H7 (cell line): ENCODE measurements at places on chromosomes 6 and 20.

DNA sequence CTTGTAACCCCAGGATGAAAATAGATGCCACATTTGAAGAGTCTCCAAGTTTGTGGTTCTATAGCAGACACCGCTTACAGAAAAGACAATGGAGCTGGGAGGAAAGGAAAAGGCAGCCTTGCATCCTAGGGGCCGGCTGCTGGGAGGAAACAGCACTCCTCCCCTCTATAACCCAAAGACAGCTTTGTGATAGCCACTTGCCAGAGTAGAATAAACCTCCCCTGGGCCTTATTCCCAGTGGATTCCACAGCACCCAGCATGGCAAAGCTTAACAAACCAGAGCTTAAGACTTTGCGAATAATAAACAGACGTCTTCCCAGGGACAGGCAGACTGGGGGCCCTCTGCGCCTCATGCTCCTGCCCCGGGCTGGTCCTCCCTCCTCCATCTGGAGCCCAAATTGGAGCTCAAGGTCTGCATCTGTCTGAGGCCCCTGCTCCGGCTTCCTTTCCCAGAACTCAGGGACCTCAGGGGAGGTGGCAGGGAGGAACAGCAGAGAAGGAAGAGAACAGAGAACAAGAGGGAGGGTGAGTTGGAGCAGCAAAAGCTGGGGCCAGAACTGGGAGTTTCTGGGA lies 8.8 kb upstream of the TAF8 start:
- no peak for DNase-seq

DNA sequence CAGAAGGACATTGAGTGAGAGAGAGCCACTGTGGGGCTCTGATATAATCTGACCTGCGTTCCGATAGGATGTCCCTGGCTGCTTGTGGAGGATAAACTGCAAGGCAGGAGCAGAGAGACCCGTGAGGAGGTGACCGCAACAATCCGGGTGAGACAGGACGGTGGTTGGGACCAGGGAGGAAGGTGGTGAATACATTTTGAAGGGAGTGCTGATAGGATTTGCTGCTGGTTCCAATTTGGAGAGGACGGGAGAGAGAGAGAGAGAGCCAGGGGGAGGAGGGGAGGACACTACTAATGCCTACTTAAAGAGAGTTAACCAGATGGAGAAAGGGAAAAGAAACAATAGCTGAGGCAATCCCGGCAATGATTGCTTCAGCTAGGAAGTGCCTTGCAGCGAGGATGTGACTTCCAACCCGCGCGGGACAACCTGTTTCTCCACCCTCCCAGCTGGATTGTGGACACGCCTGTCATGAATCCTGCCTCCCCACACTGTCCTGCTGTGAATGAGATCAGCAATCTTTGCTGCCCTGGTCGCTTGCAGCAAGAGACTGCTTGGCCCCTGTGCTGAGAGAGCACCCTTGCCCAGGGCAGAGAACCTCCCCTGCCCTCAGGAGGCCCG lies 199.0 kb upstream of the KCNG1 start:
- DNase-seq: peak; percentile 49

DNA sequence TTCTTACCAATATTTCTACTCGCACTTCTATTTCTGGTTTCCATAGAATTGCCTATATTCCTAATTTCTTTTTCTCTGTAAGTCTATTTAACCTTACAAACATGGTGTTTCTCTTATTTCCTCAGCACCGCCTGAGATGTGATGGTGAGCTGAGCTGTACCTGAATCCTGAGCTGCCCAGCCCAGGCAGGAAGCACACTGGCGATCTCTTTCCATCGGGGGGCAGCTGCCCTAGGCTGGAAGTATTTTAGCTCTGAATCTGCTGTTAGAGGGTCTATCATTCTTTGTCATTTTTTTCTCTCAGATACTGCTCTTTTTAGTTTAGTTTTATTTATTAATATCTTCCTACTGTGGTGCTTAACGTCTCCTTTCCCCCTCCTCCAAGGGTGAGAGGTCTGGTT lies 173.4 kb upstream of the SLC35B3 start:
- peak; percentile 3 for DNase-seq

- DNase-seq: peak; percentile 48
These were observed 2.1 kb upstream of the PERP start for GRCh38 chr6:138109042-138109997.

GRCh38 chr20:25496968-25497401 lies 88.3 kb downstream of the NINL start:
- DNase-seq: peak; percentile 27

GRCh38 chr6:5197084-5197483 lies 63.7 kb downstream of the LYRM4 start:
- DNase-seq: no peak

GRCh38 chr6:7727086-7727945 lies 1.4 kb downstream of the BMP6 start:
- peak; percentile 82 for DNase-seq

DNA sequence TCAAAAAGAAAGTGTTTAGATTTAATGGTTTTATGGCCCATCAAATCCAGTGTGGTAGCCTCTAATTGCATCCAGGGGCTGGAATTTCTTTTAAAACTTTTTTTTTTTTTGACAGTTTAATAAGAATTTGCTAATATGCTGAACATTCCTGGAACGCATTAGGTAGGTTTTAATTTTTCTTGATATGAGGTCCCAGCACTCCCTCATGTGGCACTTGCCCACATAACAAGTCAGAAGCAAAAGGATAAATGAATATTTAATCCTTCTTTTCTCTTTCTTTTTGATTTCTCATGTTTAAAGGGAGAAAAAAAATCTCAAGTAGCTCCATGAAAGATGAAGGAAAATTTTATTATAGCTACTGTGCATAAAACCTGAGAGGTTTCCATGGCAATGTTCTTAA lies 13.5 kb downstream of the HAO1 start:
- no peak for DNase-seq

DNA sequence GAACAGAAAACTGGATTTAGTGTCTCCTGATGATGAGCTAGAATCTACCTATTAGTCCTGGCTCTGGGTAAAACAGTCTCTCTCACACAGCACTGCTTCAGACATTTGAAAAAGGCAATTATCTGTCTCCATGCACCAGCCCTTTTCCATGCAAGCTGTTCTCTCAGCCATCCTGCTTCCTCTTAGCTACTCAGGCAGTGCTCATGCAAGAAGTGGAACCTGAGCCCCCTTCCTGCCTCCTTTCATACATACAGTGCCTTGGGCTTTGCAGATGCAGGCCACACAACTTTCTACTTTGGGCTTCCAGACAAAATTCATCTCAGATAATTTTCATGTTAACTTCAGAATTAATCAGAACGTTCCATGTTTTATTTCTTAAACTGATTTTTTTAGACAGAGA lies 151.3 kb downstream of the RALGAPA2 start:
- no peak for DNase-seq

GRCh38 chr6:6696867-6697531 lies 108.5 kb downstream of the LY86 start:
- peak; percentile 79 for DNase-seq

GRCh38 chr6:106397431-106397830 lies 36.9 kb downstream of the CRYBG1 start:
- no peak for DNase-seq

- DNase-seq: peak; percentile 89
These were observed 1.3 kb downstream of the HMGA1 start for GRCh38 chr6:34237722-34238584.

DNA sequence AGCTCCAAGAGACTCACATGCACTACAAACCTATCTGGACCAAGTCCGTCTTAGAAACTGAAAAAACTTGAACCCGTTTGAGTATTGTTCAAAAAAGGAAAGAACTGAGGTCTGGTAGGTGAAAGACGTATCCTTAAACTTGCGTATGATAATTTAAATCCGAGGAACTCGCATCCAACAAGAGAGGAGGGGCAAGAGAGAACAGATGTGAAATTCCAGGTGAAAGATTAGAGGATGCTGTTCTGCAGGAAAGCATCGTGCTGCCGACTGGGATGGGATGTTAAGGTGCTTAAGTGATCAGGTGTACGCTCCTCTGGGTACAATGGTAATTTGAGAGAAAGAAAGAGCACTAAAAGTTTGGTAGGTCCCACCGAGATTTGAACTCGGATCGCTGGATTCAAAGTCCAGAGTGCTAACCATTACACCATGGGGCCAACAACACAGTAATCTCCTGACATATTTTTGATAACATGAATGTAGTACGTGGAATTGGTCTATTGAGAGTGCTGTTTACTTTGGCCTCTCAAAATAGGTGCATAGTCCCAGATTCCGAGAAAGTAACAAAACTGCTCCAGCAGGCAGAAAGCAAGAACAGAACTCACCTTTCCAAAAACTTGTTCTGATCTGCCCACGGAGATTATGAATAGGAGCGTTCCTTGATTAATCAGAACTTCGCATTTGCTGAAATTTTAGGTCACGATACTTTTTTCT lies 53.5 kb upstream of the BTN3A2 start:
- DNase-seq: no peak

DNA sequence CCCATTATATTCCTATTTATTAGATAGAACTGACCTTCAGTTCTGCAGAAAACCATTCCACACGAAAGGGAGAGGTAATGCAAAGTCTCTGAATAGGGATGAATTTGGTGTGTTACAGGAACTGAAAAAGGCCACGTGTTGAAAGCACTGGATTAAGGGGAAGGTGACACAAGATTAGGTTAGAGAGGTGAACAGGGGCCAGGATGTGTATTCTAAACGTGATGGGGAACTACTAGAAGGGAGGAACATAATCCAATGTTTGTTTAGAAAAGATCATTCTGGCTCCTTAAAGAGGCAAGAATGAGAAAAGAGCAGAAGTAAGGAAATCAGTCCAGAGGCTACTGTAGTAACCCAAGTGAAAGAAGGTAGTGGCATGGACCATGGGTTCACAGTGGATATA lies 6.3 kb upstream of the ZKSCAN8 start:
- no peak for DNase-seq
